Right kidney (tissue), 9 donors: ENCODE measurements at places on chromosomes 16 and 17.
A peak's percentile ranks its signal among the peaks of the same experiment; 100 is the strongest.

DNA sequence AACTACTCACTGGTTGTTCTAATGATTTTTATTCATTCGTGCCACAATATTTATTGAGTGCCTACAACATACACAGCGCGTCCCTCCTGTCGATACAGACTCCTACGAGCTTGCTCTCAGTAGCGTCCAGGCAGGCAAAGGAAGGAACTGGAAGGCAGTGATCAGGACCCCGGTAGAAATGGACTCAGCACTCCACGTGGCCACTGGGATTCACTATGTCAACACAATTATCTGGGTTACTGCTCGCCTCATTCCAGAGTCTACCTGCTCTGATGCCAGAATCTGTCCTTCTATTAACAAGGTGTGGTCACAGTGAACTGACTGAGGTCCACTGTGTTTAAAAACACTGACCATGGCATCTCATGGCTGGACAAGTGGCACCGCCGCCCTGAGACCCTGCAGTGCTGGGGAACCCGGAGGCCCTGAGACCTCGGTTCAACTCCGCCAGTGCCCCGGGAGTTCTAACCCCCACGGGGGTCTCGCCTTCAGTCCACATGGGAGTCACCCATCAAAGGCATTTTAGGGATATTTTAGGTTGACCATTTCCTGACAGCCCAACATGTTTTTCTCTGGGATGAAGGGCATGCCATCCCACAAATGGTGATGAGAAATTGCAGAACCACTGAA lies 71.4 kb downstream of the ZFHX3 start:
- DNase-seq, result no peak

DNA sequence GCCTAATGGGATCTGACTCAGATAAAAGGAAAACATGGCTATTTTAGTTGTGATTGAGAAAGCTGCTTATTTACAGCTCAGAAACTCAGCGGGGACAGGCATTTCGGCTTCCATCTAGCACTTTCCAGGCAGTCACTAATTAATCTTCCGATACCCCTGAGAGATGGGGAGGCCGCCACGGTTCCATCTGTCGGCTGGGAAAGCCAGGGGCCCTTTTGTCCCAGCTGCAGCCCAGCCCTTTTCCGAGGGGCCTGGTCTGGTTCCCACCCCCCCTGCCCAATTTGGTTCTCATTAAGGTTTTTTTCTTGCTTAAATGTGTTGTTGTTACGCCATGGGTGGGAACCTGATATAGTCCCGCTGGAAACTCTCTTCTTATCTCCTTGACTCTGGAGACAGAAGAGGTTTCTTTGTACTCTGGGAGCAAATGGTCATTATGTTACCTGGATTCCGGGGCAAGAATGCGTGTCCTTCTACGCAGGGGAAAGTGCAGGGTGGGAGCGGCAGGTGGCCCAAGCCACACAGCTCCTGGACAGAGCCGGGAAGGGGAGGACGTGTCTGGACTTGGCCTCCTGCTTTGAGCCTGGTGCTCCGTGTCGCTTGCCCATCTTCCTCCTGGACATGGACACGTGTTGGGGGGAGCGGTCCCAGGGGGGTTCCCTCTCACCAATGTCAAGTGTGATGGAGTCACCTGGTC lies 50.9 kb upstream of the GSE1 start:
- DNase-seq, result peak; percentile 60

GRCh38 chr16:28823873-28824716 lies 1.3 kb downstream of the ATXN2L start:
- peak; percentile 99 for DNase-seq

DNA sequence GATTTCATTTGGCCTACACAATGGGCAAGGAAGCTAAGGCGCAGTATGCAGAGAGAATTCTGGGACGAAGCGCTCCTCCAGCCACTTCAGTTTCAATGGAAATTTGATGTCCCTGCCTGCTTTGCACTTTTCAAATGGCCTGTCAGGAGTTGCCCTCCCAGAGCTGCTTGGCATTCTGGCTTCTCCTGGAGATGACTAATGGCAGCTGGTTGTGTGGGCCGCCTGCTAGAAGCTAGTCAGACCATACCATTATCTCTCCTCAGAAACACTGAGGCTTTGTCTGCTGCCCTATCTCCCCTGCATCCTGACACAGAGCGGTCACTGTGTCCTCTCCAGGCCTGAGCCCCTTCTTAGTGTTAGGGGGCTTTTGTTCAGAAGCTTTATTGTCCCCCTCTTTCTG lies 180.1 kb downstream of the SPECC1 start:
- no peak for DNase-seq

DNA sequence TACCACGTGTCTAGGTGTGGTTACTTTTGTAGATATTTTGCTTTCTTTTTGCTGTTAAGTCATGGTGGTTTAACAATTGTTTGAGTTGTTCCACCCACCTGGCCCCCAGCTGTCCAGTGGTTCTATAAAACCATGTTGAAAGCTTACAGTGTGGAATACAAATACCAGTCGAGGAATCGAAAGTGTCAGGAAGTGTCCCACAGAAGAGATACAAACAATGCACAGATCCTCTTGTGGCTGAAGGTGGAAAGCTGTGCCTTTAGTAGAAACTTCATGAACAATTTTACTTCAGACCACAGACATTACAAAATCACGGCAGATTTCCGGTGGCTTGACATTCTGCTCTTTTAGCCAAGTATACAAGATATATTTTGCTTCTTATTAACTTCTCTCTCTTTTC lies 782.4 kb upstream of the SOX9 start:
- no peak for DNase-seq

DNA sequence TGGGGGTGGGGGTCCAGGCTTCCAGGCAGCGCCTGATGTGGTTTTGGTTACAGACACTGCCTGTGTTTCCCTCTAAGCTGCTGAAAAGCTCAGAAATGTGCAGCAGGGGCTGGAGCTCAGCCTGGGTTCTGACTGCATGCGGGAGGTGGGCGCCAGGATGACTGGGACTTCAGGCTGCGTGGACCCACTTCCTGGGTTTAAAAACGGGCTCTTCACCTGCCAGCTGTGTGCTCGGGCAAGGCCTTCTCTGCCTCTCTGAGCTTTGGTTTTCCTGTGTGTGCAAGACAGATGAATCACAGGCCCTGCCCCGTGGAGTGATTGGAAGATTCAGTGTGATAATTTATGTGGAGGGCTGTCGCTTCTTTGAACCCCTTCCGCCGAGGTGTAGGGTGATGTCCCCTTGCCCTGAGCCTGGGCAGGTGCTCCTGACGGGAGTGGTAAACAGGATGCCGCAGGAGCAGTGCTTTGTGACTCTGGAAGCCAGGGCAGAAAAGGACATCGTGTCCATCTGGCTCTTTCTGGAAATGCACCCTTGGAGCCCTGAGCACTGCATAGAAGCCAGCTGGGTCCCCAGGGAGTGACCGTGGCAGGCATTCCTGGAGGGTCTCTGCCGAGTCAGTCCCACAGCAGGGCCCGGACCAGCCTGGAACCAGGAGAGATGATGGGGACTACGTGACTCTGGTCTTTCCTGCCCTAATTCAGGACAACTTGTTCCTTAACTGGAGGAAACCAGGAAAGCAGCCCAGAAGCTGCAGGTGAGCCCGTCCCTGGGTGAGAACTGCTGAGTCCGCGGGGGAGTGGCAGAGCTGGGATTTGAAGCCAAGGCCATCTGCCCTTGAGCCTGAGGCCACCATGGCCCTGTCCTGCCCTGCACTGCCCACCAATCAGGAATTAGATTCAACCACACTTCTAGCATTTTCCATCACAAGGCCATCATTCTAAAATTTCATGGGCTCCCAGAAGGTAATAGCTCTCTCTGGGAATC lies 28.5 kb upstream of the SLC7A5 start:
- no peak for DNase-seq

DNA sequence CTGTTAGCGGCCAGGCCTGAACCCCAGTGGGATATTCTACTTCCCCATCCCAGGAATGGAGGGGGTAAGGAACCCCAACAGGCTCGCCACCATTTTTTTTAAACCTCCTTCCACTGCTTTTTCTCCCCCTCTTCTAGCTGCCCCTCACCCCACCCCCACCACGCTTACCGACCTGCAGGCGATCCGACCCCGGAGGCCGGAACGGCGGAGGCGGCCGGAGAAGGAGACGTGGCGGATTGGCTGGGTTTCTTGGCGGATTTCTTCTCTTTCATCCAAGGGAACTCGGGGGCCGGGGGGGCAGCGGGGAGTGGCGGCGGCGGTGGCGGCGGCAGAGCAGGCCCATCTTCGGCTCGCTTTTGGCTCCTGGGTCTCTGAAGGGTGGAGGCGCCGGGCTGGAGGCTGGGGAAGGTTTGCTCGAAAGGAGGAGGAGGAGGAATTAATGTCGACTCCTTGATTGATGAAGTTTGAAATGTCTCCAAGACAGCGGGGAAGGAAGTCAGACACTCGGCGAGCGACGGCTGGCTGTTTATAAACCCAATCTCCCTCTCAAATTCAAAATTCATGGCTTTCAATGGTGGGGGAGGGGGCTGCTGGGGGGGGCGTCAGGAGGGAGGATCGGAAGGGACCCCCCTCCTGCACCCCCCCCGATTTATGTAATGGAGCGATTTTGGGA lies 424 bp downstream of the HOXB2 start:
- peak; percentile 78 for DNase-seq

DNA sequence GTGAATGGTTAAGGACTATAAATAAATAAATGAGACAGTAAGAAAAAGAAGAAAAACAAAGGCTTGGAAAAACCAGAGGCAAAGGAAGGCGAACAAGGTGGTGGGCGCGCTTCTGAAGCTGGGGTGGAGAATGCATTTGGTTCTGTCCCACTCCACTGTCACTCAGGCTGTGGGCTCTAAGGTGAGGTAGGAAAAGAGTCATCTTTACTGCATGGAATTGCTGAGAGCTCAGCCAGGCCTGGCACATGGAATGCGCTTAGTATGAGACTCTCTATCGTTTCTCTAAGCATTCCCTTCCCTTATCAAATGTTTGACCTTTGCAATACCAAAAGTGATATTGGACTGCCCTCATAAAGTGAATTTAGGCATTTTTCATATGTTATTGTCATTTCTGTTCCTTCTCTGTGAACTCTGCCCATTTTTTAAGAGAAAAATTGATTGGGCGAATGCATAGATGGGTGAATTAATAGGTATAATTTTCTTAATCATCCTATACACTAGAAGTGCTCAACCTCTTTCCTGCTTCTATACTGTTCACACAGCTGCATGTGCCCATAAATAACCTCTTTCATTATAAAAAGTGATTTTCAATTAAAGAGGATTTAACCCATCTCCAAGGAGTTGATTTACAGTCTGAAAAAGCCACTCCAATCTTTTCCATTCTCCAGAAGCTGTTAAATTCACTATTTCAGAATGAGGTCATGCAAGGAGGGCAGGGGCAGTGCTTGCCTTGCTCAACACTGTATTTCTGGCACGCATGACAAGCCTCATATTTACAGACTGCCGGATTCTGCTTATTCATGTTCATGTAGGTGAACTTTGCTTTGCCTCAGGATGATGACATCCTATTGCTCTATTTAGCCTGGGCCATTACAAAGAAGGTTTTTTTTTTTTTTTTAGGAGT lies 87.7 kb downstream of the MYH10 start:
- no peak for DNase-seq

- DNase-seq, result no peak
Measured at GRCh38 chr16:81214745-81215166, 23.7 kb upstream of the BCO1 start.

DNA sequence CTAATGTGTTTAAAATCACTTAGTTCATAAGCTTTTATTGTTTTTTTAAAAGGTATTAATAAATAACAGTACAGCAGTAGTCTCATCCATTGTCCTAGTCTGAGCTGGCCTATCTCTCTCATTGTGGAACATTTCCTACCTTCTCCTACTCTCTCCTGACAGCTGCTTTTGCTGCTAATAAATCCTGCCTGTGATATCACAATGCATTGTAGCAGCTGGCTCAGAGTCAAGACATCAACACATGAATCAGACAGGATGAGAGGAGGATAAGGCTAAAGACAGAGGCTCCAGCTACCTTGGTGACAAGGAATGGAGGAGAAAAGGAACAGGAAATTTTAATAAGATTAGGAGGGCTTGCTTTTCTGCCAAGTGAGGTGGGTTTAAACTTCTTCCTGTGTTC lies 626.1 kb downstream of the HS3ST4 start:
- DNase-seq, result no peak

- DNase-seq, result no peak
Measured at GRCh38 chr16:27798241-27798640, 248.3 kb downstream of the KATNIP start.

- peak; percentile 74 for DNase-seq
Measured at GRCh38 chr16:54928016-54928356, 2.7 kb upstream of the IRX5 start.

DNA sequence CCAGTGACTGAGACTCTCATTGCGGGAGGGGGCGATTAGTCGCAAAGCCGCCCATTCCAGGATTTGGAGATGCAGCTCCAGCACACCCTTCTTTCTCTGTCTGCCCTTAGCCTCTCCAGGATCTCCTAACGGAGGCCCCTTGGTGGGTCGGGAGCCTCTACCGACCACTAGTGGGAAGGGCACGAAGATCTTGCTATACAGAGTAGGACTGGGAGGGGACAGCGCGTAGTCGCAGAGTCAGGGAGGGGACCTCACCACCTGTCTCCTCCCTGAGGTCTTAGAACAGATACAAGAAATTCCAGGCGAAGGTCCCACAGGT lies 588 bp upstream of the SMTNL2 start:
- no peak for DNase-seq

DNA sequence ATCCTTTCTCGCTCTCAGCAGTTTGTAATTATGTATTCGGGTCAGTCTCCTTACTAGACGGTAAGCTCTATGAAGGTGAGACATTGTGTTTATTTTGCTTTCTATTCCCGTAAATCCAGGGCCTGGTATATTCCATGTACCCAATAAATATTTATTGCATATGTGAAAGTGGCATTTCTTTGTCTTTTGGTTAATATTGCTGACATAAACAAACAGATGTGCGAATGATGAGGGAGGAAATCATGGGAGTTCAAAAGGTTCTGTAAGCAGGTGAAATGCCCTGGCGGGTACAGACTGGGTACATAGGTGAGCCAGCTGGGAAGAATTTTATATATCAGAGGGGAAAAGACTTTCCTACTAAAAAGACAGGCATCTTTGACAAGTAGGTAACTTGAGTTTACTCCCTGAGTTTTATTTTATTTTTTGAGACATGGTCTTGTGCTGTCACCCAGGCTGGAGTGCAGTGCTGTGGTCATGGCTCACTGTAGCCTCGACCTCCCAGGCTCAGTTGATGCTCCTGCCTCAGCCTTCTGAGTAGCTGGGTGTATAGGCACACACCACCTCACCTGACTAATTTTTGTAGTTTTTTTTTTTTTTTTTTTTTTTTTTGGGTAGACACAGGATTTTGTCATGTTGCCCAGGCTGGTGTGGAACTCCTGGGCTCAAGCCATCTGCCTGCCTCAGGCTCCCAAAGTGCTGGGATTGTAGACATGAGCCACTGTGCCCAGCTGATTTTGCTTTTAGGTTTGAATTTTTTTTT lies 5.7 kb upstream of the METTL9 start:
- no peak for DNase-seq
